A549 treated with CORT108297 at 1 μM for 4 hours (cell line): ENCODE measurements at places on chromosomes 6 and 20. TPM values are rescaled to one million over a fixed set of nuclear protein-coding genes. Genes with fewer than 3 reads are reported as not detected.

PRR3 gene
- 14.5 to 17.3 TPM (median 16.5 TPM) in 5 replicates for total RNA-seq

PROKR2 gene
- total RNA-seq: not detected in 5 replicates

FNDC11 gene
- total RNA-seq: 0.13 to 0.38 TPM (median 0.17 TPM) in 5 replicates

CLDN20 gene
- not detected in 5 replicates for total RNA-seq

ATAT1 gene
- 4.5 to 5.9 TPM (median 5.6 TPM) in 5 replicates for total RNA-seq

CENPB gene
- 88.9 to 130 TPM (median 123 TPM) in 5 replicates for total RNA-seq

PAK5 gene
- total RNA-seq: not detected in 5 replicates

SLC26A8 gene
- total RNA-seq: not detected in 5 replicates

TEAD3 gene
- total RNA-seq: 4.1 to 7.8 TPM (median 6.2 TPM) in 5 replicates

ETV7 gene
- 0.13 to 0.18 TPM (median 0.16 TPM) in 4 of 5 replicates, not detected in the other for total RNA-seq

KCNQ5 gene
- 1.2 to 2.1 TPM (median 1.8 TPM) in 5 replicates for total RNA-seq
